ENCODE measurements at places on chromosomes 3 and 15. TPM values are rescaled to one million over a fixed set of nuclear protein-coding genes. Genes with fewer than 3 reads are reported as not detected.
A peak's percentile ranks its signal among the peaks of the same experiment; 100 is the strongest.

The ARL8B gene
- 52.6 TPM for total RNA-seq

The C15orf62 gene
- not detected for total RNA-seq

The CCDC32 gene
- total RNA-seq: 15.8 TPM

- H3K4me3 ChIP-seq: no peak overlapping the region
- H3K36me3 ChIP-seq: no peaks in the 10 kb centered on the region
- H3K27ac ChIP-seq: no peak overlapping the region
- no peak for DNase-seq
- H3K4me1 ChIP-seq: no peaks in the 10 kb centered on the region
These were observed 10.8 kb downstream of the PLA1A start for GRCh38 chr3:119608405-119609000.

DNA sequence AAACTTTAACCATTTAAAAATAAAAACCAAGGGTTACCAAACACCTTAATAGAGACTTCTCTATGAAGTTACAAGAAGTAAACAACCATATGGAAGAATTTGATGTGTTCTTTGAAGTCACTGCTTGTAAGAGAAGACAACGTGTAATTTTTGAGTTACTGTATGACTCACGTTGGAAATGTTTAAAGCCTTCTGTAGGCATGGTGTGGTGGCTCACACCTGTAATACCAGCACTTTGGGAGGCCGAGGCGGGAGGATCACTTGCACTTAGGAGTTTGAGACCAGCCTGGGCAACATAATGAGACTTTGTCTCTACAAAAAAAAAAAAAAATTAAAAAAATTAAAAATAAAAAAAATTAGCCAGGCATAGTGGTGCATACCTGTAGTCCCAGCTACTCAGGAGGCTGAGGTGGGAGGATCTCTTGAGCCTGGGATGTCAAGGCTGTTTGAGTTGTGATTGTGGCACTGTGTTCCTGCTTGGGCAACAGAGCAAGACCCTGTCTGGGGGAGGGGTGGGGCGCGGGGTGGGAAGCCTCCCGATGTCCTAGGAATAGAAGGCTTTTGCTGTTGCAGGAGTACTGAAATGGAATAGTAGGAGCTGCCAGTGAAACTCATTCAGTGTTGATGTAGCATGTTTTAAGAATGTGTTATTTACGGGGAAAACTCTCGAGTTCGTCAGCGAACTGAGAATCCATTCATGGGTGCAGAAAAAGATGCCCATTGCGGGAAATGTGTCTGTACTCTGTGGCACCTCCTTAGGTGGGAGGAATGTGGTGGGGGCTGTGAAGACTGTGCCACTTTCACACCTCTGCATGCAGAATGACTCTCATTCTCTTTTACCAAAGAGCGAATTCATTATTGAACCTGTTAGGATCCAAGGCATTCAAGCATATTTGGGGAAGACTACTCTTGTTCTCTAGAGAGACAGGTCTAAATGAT is 134.2 kb downstream of the FNDC3B start:
- no peak for DNase-seq
- H3K4me3 ChIP-seq: no peak overlapping the region
- H3K27ac ChIP-seq: no peak overlapping the region
- H3K4me1 ChIP-seq: peaks cover 83% of the 10 kb centered on the region
- H3K27me3 ChIP-seq: no peaks in the 10 kb centered on the region

GRCh38 chr15:71916834-71917233 is 106.5 kb downstream of the NR2E3 start:
- no peak overlapping the region for H3K4me3 ChIP-seq
- no peaks in the 10 kb centered on the region for H3K36me3 ChIP-seq
- no peaks in the 10 kb centered on the region for H3K4me1 ChIP-seq

DNA sequence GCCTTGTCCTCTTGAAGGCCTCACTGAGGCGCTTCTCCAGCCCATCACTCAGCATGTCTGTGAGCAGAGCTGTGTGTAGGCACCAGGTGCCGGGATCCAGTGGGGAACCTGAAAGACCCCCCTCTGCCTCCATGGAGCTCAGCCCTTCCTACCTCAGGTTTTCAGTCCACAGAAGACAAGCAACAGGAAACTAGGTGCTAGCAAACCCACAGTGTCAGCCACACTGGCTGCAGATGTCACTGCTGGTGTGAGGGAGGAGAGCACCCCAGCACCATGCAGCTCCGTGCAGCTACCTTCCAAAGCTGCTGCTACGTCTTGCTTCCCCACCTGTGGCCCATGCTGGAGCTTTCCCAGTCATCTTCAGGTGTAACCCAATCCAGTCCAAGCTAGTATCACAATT is 17.9 kb downstream of the PSTPIP1 start:
- peaks cover 6% of the 10 kb centered on the region for H3K4me1 ChIP-seq
- H3K36me3 ChIP-seq: no peaks in the 10 kb centered on the region
- no peak for DNase-seq
- no peaks in the 10 kb centered on the region for H3K27me3 ChIP-seq
- H3K27ac ChIP-seq: no peak overlapping the region

DNA sequence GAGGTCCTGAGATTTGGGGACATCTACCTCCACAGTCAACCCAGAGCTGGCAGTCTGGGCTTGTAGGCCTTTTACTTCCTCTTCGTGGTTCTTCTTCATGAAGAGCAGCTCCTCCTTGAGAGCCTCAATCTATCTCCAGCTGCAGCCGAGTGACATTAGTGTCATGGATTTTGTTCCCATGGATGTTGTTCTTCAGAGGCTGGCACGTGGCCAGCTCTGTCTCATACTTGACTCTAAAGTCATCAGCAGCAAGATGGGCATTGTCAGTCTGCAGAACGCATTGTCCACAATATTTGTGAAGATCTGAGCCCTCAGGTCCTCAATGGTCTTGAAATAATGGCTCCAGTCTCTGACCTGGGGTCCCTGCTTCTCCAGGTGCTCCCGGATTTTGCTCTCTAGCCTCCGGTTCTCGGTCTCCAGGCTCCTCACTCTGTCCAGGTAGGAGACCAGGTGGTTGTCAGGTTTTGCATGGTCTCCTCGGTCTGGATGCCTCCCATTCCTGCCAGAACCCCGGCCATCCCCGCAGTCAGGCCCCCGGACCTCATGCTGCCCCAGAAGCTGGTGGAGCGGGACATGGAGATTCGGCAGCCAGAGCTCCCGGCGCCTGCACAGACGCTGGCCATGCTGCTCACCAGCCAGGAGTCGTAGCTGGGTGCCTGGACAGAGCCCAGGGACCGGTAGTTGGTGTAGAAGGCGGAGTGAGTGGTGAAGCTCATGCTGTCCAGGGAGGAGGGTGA is 3.4 kb upstream of the CCNL1 start:
- H3K4me1 ChIP-seq: peaks cover 13% of the 10 kb centered on the region
- no peak for DNase-seq
- H3K27ac ChIP-seq: no peak overlapping the region
- peaks cover 3% of the 10 kb centered on the region for H3K36me3 ChIP-seq
- no peaks in the 10 kb centered on the region for H3K27me3 ChIP-seq

DNA sequence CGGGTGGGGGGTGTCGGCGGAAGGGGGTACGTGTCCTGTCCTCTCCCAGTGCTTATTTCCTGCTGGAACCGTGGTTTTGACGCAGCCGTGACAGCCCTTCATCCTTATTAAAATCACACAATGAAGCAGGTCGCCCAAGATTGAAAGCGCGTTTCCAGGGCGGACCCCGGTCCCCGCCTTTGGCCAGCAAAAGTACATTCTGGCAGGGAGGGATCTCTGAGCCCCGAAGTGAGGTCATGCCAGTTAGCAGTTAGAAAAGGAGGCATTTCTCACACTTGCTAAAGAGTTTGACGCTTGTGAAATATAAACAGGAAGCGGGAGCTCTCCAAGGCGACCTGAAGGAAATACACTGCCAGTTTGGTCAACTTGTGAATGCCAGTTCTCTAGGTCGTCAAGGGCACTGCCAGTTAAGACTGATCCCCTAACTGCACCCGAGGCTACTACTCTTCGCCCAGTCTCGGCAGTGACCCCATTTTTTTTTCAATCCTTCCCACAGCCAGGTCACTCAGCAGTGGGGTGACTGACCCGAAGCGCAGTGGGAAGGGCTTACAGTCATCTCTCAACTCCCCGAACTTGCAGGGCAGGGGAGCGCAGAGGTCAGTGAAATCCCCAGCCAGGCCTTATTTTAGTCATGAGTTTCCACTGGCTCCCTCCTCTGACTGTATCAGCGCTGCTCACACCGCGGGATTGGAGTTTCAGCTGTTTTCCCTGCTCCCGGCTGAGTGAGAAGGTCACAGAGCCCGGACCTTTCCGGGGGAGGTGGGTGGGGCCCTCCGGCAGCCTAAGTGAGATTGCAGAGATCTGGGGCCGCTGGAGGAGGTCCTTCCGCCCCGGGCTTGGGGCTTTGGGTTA is 2.0 kb upstream of the BHLHE40 start:
- H3K27me3 ChIP-seq: no peaks in the 10 kb centered on the region
- peaks cover 4% of the 10 kb centered on the region for H3K4me1 ChIP-seq
- peak; percentile 78 for DNase-seq
- H3K4me3 ChIP-seq: peak overlapping the region; percentile 93
- H3K36me3 ChIP-seq: no peaks in the 10 kb centered on the region

- DNase-seq: peak; percentile 19
- H3K27ac ChIP-seq: peak overlapping the region; percentile 97
- peak overlapping the region; percentile 93 for H3K4me3 ChIP-seq
- H3K27me3 ChIP-seq: no peaks in the 10 kb centered on the region
- H3K4me1 ChIP-seq: peaks cover 36% of the 10 kb centered on the region
- H3K36me3 ChIP-seq: no peaks in the 10 kb centered on the region
These were observed 1.4 kb downstream of the FYTTD1 start for GRCh38 chr3:197750858-197751737.

- no peak overlapping the region for H3K27ac ChIP-seq
- H3K36me3 ChIP-seq: peaks cover 15% of the 10 kb centered on the region
- DNase-seq: no peak
- no peaks in the 10 kb centered on the region for H3K27me3 ChIP-seq
- no peaks in the 10 kb centered on the region for H3K4me1 ChIP-seq
These were observed 48.4 kb upstream of the IP6K2 start for GRCh38 chr3:48765376-48765775.

- H3K36me3 ChIP-seq: no peaks in the 10 kb centered on the region
- H3K27me3 ChIP-seq: no peaks in the 10 kb centered on the region
- peaks cover 20% of the 10 kb centered on the region for H3K4me1 ChIP-seq
- H3K4me3 ChIP-seq: no peak overlapping the region
- no peak overlapping the region for H3K27ac ChIP-seq
These were observed 124.4 kb upstream of the PHLDB2 start for GRCh38 chr3:111734652-111735051.

GRCh38 chr15:39213385-39213840 is 367.5 kb upstream of the THBS1 start:
- H3K27me3 ChIP-seq: no peaks in the 10 kb centered on the region
- no peak overlapping the region for H3K27ac ChIP-seq
- H3K36me3 ChIP-seq: no peaks in the 10 kb centered on the region
- no peaks in the 10 kb centered on the region for H3K4me1 ChIP-seq
- DNase-seq: no peak

DNA sequence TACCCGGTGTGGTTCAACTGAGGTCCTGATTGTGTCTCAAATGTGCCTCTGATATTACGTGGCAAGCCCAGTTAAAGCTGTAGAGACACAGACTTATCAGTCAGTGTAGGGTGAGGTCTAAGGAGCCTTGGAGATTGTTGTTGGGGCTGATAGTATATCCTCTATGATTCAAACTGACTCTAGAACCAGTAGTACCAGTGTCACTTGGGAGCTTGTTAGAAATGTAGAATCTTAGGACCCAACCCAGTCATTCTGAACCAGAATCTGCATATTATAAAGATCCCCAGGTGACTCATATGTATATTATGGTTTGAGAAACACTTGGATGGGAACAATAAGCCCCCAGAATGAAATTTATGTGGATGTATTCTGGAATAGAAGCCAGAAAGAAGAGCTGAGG is 83.5 kb downstream of the PIK3R4 start:
- H3K4me1 ChIP-seq: no peaks in the 10 kb centered on the region
- H3K27ac ChIP-seq: no peak overlapping the region
- no peak for DNase-seq
- H3K27me3 ChIP-seq: no peaks in the 10 kb centered on the region
- no peaks in the 10 kb centered on the region for H3K36me3 ChIP-seq
- H3K4me3 ChIP-seq: no peak overlapping the region

GRCh38 chr15:77497110-77497737 is 76.5 kb downstream of the HMG20A start:
- DNase-seq: no peak
- H3K27ac ChIP-seq: peak overlapping the region; percentile 60
- peaks cover 20% of the 10 kb centered on the region for H3K4me1 ChIP-seq
- H3K4me3 ChIP-seq: peak overlapping the region; percentile 28
- H3K36me3 ChIP-seq: no peaks in the 10 kb centered on the region
- no peaks in the 10 kb centered on the region for H3K27me3 ChIP-seq

- no peak overlapping the region for H3K27ac ChIP-seq
- no peaks in the 10 kb centered on the region for H3K27me3 ChIP-seq
These were observed 1.0 kb downstream of the MASP1 start for GRCh38 chr3:187290503-187290902.

DNA sequence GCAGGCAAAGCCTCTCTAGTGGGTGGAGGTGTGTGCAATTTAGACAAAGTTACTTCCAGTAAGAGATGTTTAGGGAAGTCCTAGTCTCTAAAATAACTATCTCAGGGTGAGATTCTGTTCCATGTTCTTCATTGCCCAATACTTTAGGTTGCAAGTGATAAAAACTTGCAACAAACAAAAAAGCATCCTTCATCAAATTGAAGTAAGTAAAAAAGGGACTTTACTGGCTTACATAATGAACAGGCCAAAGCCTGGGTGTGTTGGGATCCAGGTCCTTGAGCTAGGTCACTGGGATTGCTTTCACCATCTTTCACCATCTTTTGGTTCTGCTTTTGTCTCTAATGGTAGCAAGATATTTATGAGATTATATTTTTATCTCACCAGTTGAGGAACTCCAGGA is 38.3 kb downstream of the CX3CR1 start:
- DNase-seq: no peak
- H3K27ac ChIP-seq: no peak overlapping the region
- no peaks in the 10 kb centered on the region for H3K4me1 ChIP-seq
- no peaks in the 10 kb centered on the region for H3K27me3 ChIP-seq
- H3K4me3 ChIP-seq: no peak overlapping the region

DNA sequence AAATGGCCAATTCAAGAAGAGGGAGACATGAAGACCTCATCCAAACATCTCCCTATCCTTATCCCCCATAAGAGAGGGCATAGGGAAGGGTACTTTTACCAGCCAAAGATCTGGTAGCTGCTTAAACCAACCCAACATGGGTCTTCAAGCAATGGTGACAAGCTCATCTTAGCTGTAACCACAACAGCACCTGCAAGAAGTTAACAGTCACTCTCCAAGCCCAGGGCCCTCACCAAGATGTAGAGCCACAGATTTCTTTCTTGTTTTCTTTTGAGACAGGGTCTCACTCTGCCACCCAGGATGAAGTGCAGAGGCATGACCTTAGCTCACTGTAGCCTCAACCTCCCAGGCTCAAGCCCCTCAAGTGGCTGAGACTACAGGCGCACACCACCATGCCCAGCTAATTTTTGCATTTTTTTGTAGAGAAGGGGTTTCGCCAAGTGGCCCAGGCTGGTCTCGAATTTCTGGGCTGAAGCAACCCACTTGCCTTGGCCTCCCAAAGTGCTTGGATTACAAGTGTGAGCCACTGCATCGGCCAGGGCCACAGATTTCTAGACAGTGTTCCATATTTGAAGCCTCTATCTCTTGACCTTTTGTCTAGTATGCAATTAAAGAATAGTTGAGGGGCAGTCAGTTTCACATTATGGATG is 57.1 kb downstream of the DHX30 start:
- peak overlapping the region; percentile 22 for H3K27ac ChIP-seq
- DNase-seq: no peak
- peaks cover 13% of the 10 kb centered on the region for H3K4me1 ChIP-seq
- no peaks in the 10 kb centered on the region for H3K27me3 ChIP-seq
- no peak overlapping the region for H3K4me3 ChIP-seq
